NCI-H524 (cell line): ENCODE measurements at places on chromosomes 7 and 10.

- DNase-seq: no peak
Measured at GRCh38 chr7:26307226-26307625, 15.6 kb downstream of the SNX10 start.

DNA sequence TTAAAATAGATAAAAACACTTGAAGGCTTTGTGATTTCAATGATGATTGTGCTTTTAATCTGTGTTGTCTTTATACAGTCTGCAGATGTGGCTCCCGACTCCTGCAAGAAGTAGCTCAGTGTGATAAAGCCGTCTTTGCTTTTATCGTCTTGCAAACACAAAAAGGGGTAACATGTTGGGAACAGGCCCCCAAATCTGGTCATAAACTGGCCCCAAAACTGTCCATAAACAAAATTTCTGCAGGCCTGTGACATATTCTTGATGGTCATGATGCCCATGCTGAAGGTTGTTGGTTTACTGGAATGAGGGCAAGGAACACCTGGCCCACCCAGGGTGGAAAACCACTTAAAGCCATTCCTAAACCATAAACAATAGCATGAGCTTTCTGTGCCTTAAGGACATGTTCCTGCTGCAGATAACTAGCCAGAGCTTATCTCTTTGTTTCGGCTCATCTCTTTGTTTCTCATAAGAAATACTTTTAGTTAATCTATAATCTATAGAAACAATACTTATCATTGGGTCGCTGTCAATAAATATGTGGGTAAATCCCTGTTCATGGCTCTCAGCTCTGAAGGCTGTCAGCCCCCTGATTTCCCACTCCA lies 14.8 kb upstream of the ZNF485 start:
- DNase-seq: no peak

DNA sequence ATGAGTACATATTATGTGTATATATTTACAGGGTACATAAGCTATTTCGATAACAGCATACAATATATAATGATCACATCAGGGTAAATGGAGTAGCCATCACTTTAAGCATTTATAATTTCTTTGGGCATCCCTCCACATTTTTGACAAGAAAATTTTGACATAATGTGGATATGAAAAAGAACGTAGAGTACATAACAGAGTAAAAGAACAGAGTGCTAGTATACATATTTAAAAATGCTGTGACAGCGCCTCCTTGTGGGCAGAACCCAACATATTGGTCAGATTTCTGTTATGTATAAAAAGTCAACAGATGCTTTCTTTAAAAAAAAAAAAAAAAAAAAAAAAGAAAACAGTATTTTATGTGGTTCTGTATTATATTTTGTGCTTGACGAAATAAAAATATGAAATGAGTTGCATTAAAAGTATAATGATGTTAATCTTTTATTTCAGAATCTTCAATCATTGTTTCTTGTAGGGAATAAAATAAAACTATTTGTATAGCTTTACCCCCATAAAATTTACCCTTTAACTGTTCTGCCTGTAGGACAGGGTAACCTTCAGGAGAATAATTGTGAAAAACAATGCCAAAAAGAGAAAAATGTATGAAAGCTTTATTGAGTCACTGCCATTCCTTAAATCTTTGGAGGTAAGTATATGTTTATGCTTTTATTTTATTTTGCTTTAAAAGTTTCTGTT lies 18.3 kb upstream of the HBP1 start:
- DNase-seq: peak; percentile 43

GRCh38 chr7:30048582-30048981 lies 20.4 kb downstream of the PLEKHA8 start:
- DNase-seq: no peak
